Bronchial smooth muscle cell (primary cell): ENCODE measurements at places on chromosomes 3 and 15. TPM values are rescaled to one million over a fixed set of nuclear protein-coding genes. Genes with fewer than 3 reads are reported as not detected.

Gene WNT7A
- not detected in 2 replicates for total RNA-seq

Gene IRAK2
- 4.9 and 5.2 TPM in 2 replicates for total RNA-seq

Gene FOXL2
- total RNA-seq = under 0.01 TPM in 1 of 2 replicates, not detected in the other

Gene GRAMD1C
- total RNA-seq = 4.9 and 6.8 TPM in 2 replicates

Gene NRG4
- total RNA-seq = not detected in 2 replicates

Gene ADAMTS17
- 0.09 TPM in 1 of 2 replicates, not detected in the other for total RNA-seq

Gene EBLN2
- 3.3 and 3.8 TPM in 2 replicates for total RNA-seq

Gene IVD
- 30.3 and 38.5 TPM in 2 replicates for total RNA-seq

Gene STT3B
- 143 and 211 TPM in 2 replicates for total RNA-seq

Gene NECTIN3
- total RNA-seq = 30.7 and 40.4 TPM in 2 replicates

Gene RHOV
- 0.16 TPM in 1 of 2 replicates, not detected in the other for total RNA-seq

Gene CKMT1B
- not detected in 2 replicates for total RNA-seq

Gene STOML1
- total RNA-seq = 12.3 and 13.4 TPM in 2 replicates

Gene STRIT1
- total RNA-seq = not detected in 2 replicates

Gene MAP6D1
- 0.47 and 0.52 TPM in 2 replicates for total RNA-seq

Gene CEP63
- total RNA-seq = 16.1 and 25.4 TPM in 2 replicates

Gene SLC24A5
- not detected in 2 replicates for total RNA-seq

Gene MTHFS
- total RNA-seq = 19.9 and 22.2 TPM in 2 replicates

Gene SEMA6D
- 4.9 and 9.5 TPM in 2 replicates for total RNA-seq

Gene SCN11A
- under 0.01 TPM in 1 of 2 replicates, not detected in the other for total RNA-seq

Gene NEK10
- total RNA-seq = 16.7 and 41.3 TPM in 2 replicates

Gene FXR1
- total RNA-seq = 274 and 307 TPM in 2 replicates

Gene GOLGA6L10
- total RNA-seq = 0.86 and 1.1 TPM in 2 replicates

Gene IGF1R
- total RNA-seq = 24.0 and 43.8 TPM in 2 replicates

Gene GCSAM
- total RNA-seq = not detected in 2 replicates

Gene CLN6
- total RNA-seq = 4.4 and 7.1 TPM in 2 replicates

Gene PLA2G4B
- 0.79 and 2.0 TPM in 2 replicates for total RNA-seq

Gene CSNK1G1
- total RNA-seq = 19.4 and 20.3 TPM in 2 replicates

Gene GADL1
- 1.1 and 1.9 TPM in 2 replicates for total RNA-seq

Gene SLC9A9
- total RNA-seq = 37.0 and 65.9 TPM in 2 replicates

Gene IMPG2
- 0.32 and 0.86 TPM in 2 replicates for total RNA-seq

Gene CPNE9
- total RNA-seq = under 0.01 TPM in 1 of 2 replicates, not detected in the other

Gene KCNMB2
- total RNA-seq = not detected in 2 replicates

Gene MRPL47
- total RNA-seq = 29.8 and 32.5 TPM in 2 replicates

Gene SPTBN5
- total RNA-seq = 0.16 and 0.17 TPM in 2 replicates

Gene WNT5A
- total RNA-seq = 7.3 and 16.4 TPM in 2 replicates

Gene GRK7
- not detected in 2 replicates for total RNA-seq

Gene FEZF2
- not detected in 2 replicates for total RNA-seq

Gene CORO2B
- 10.1 and 24.6 TPM in 2 replicates for total RNA-seq

Gene SLC15A2
- under 0.01 and 0.43 TPM in 2 replicates for total RNA-seq

Gene CTXN2
- not detected in 2 replicates for total RNA-seq
